ENCODE measurements at places on chromosomes 5 and 9.

- DNase-seq: no peak
These were observed 2.0 kb downstream of the GALNT12 start for GRCh38 chr9:98809311-98810101.

- no peak for DNase-seq
These were observed 195.2 kb downstream of the TAF11L14 start for GRCh38 chr5:17829456-17829855.

DNA sequence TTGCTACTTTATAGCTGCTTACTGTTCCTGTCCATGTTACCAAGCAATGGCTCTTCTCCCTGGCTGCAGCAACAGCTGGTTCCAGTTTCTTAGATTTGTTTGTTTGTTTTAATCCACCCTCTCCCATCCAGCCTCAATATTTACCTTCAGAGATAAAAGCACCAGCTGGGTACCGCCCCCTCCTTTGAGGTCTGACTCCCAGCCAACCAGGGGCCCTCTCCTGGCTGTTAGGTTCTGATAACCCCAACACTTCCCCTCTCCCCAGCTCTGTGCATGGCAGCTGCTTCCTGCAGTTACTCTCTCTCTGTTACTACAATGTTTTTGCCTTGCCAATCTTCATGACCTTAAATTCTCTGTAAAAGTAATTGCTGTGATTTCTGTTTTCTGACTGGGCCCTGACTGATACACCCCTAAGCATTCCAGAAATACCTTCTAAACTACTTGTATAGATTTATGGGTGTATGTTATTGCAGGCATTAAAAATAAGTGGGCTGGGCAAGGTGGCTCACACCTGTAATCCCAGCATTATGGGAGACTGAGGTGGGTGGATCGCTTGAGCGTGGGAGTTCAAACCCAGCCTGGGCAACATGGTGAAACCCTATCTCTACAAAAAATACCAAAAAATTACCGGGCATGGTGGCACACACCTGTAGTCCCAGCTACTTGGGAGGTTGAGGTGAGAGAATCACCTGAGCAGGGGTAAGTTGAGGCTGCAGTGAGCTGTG is 2.6 kb upstream of the GCNT1 start:
- DNase-seq: peak; percentile 37

DNA sequence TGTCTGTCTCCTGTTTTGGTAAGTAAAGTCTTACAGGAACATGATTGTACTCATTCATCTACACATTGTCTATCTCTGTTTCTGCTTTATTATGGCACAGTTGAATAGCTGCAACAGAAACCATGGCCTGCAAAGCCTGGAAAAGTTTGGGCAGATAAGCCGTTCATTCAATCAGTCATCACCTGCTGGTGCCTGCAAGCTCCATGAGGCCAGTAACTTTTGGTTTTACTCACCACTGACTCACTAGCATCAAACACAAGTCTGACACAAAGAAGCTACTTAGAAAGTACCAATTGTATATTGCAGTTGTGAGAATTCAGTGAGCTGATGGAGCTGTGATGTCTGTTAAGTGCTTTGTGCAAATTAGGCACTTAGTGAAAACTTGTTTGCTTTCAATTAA is 373.6 kb upstream of the SGCD start:
- DNase-seq: no peak

GRCh38 chr5:3343911-3344310 is 251.7 kb upstream of the IRX1 start:
- DNase-seq: no peak

Data from NCI-H2227 treated with DMSO at 0.1 percent for 48 hours (cell line).